ENCODE measurements at places on chromosomes 12 and 14. TPM values are rescaled to one million over a fixed set of nuclear protein-coding genes. Genes with fewer than 3 reads are reported as not detected.

DNA sequence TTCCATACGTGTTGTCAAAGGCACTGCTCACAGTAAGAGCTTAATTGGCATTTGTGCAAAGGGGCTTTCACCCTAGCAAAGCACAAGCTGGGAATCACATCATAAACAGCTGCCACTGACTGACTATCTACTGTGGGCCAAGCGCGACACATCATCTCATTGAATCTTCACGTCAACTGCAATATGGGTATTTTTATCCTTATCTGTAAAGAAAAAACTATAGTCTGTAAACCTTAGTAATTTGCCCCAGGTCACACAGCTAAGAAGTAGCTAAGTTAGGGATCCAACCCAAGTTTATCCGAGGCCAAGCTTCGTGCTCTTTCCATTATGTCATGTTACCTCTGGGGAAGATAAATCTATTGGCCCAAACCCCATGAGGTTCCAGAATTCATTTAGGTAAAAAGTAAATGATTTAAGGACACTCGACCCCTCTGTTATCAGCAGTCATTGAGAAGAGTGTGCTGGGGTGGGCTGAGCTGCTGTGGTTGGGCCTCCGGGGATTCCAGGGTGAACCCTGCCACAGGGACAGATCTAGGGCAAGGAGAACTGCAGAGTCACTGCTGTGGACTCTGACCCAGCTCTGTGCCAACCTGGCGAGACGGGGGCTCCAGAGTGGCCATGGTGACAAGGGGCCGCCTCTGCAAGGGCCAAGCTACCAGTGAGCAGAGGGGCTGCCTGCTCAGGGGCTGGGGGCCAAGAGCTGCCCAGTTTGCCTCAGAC is 27.6 kb downstream of the NCKAP5L start:
- DNase-seq = no peak

PLXNC1 gene
- total RNA-seq = 41.3 TPM

ACSM4 gene
- not detected for total RNA-seq

ANO2 gene
- 0.63 TPM for total RNA-seq

DNA sequence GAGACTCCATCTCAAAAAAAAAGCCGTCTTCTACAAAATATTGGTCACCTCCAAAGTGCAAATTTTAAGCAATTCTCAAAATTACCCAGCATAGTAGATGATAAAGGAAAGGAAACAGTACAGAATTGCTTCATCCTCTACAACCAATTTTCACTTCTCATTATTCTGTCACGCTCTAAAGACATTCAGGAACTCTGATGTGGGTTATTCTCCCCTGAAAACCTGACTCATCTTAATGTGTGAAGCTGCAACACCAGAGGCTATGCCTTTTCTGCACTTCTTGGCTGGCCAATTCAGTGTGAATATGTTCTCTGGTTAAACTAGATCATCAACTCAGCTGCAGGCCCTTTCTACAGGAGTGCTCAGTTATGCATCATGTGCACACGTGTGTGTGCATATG is 11.0 kb downstream of the PTGER2 start:
- DNase-seq = no peak

AKAP3 gene
- total RNA-seq = 1.6 TPM
